ENCODE measurements at places on chromosomes 3 and 15.

DNA sequence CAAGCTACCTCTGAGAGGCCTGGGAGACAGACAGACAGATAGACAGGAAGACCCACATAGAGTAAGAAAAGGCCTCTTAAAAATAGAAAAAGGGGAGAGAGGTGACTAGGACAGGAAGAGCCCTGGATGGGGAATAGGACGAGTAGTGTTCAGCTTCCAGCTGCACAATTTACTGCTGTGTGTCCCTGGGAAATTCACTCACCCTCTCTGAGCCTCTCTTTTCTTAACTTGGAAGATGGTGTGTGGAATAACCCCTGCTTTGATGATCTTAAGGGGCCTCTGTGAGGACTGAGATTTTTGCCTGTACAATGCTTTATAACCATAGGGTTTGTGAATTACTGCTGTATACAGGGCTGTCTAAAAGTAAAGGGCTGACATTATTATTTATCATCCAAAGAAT is 37.5 kb downstream of the FEM1B start:
- no peak for DNase-seq

DNA sequence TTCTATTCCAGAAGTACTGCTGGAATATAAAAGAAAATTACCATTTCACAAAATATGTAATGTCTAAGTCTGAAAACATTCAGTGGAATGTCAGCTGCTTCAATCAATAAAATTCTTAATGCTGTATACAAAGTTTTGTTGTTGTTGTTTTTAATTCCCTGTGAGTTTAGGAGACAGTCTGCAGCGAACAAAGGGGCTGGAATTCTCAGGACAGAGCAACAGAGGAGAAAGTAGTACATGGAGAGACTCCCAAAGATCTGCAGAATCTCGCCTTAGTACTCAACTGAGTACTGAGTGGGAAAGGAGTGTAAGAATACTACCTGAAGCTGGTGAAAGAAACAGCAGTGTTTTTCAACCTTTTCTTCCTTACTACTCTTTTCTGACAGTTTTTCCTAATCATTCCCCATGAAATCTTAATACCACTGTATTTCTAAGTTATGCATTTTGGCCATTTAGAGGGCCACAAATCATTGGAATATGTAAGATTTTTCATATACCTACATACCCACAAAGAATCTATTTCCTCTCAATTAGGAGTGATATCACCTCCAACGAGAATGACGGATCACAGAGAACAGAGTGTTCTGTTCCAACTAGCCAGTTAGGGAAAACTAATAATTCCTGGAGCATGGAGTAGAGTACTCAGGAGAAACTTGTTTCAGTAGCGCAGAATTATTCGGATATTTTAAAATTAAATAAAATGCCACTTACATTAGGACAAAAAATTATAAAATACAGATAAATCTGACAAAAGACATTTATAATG is 16.0 kb downstream of the ANKRD28 start:
- DNase-seq, result no peak

DNA sequence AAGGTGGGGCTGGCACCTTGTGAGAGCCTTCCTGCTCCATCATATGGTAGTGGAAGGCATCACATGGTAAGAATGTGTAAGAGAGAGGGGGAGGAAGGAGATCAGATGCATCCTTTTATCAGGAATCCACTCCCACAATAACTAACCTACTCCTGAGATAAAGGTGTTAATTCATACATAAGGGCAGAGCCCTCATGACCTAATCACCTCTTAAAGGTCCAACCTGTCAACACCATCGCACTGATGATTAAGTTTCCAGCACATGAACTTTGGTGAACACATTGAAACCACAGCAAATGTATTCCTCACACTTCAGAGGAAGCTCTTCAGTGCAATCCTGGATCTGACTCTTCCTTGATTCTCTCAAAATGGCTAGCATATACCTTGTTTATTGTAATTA is 55.4 kb downstream of the PLSCR2 start:
- no peak for DNase-seq

DNA sequence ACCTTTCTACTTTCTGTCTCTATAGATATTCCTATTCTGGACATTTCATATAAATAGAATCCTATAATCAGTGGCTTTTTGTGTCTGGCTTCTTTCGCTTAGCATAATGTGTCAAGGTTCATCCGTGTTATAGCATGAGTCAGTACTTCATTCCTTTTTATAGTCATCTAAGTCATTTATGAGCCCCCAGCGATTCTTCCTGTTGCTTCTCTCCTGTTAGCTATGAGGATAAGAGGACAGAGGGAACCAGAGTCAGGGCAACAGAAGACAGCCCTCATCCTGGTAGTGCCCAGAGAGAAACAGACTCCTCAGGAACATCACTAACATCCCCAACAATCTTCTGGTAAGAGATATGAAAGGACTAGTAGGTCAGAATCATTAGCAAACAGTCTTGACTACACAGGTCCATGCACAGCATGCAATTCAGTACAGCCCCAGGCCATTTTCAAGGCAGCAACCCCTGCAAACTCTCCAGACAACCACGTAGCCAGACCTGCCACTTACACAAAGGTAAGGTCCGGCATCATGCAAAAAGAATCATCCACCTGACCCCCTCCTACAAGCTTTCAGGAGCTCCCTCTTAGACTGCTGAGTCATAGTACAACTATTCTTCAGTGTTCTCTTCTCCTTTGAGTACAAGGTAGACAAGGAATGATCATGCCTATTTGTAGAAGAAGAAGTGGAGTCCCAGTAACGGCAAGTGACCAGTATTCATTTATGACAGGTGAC is 91.5 kb downstream of the MYLK start:
- no peak for DNase-seq

- no peak for DNase-seq
Measured at GRCh38 chr15:35383506-35383905, 162.5 kb downstream of the DPH6 start.

DNA sequence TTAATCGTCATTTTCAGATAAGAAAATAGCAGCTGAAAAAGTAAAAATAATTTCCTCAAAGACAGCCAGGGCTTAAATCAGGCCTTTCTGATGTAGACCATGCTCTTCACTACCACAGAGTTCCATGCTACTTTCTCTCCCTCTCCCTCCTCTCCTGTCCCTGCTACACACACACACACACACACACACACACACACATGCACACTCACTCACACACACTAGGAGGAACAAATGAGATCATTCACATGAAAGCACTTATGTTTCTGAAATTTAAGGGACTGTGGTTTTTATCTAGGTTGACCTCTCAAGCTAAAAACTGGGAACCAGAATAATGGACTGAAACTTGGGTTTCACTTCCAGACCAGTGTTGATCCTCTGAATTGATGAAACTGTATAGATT is 4.1 kb upstream of the PSMA4 start:
- no peak for DNase-seq

DNA sequence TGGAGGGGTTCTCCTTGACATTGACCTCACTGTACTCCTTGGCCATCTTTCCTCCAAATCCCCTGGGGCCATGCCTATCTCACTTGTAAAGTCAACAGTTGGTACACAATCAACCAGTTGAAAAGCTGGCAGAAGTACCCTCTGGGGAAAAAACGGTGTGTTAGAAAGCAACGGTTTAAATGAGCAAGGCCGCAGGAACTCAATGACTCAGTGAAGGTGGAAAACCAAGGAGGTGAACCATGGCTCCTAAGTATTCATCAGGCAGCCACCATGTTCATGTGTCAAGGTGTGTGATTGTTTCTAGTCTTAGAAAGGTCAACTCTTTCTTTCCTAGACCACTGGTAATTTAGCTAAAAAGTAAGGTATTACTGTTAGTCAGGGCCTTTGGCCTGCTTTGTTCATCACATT is 130.9 kb upstream of the SATB1 start:
- DNase-seq, result no peak

- no peak for DNase-seq
Measured at GRCh38 chr15:31013863-31014607, 22.6 kb upstream of the MTMR10 start.

DNA sequence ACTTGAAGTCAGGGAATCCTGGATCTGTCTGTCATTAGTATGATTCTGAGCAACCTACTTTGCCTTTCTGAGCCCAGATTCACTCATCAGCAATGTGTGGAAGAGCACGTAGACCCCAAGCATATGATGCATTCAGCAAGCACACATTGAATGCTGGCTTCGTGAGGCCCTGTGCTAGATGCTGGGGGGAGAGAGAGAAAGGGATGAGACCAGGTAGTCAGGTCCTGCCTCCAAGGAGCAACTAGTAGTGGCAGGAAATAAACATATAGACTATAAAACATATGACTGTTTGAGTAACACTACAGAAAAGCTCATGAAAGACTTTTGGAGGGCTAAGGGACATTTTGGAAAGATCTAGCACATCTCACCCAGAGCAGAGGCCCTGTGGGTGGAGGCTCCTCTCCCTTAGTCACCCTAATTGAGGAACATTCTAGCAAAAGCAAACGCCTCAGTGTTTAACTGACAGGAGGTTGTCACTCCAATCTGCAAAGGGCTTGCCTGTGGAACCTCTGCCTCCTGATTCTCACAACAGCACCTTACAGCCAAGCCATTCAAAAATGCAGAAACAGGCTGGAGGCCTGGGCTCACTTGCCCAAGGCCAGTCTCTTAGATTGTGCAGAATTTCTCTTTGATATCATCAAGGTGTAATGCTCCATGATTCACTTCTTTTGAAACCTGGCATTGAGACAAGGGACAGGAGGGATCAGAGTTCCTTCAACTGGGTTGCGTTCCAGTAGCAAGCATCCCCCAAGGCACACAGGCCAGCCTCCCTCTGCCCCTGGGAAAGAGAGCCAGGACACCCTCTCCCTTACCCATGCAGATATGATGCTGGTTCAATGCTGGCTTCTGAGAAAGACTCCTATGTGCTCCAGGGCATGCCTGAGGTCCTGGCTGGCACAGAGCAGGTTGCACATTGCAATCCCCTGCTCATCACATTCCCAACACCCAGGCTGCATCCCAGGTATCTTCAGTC is 26.1 kb downstream of the STARD5 start:
- DNase-seq, result no peak

GRCh38 chr3:141860086-141860669 is 16.3 kb upstream of the ATP1B3 start:
- DNase-seq, result no peak

GRCh38 chr3:122246199-122246598 is 62.7 kb downstream of the CASR start:
- DNase-seq, result no peak

DNA sequence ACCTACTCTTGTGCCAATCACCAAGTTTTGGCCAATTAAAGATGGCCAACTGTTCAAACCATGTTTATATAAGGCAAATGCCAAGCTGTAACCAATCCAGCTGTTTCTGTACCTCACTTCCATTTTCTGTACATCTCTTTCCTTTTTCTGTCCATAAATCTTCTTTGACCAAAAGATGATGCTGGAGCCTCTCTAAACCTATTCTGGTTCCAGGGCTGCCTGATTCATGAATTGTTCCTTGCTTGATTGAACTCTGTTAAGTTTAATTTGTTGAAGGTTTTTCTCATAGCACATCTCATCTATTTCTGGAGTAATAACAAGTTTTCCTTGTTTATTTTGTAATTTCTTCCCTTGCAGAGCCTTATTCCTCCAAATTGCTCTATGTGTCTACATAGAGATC is 115.3 kb upstream of the SMAD3 start:
- no peak for DNase-seq

DNA sequence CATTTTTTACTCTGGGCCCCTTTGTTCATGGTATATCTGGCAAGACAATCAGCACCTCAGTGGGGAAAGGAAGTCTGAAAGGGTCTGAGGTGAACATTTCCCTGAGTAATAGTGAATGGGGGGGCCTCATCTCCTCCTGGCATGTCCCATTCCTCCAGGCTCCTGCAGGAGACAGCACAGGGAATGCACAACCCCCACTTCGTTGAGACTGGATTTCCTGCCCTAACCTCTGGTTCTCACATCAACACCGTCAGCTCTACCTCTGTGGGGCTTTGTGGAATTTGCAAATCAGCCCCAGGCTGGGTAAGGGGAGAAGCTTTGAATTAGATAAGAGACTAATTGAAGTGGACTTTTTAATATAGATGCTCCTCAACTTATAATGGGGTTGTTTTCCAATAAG is 168.3 kb upstream of the TRIM42 start:
- no peak for DNase-seq

Data from head of caudate nucleus (tissue), 42 donors.